Activated T-helper 1 cell treated with Interleukin-2 at 50 U/mL for 16 hours (primary cell): ENCODE measurements at places on chromosomes 5 and 9.

DNA sequence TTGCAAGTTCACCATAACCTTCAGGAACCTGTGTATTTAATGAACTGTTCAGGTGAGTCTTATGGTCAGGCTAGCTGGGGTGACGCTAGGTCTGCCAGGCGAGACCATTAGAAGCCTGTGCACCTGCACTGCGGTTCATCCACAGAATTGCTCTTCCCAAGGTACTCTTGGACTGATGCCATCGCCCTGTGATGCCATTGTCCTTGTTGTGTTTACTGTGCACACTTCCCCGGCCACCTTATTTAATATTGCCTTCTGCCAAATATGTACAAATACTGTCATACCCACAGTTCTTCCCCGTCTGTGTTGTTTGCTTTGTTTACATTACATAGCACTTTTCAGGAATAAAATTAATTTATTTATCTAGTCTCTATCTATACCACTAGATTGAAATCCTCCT, 66.3 kb downstream of the RCL1 start:
- no peak for DNase-seq

DNA sequence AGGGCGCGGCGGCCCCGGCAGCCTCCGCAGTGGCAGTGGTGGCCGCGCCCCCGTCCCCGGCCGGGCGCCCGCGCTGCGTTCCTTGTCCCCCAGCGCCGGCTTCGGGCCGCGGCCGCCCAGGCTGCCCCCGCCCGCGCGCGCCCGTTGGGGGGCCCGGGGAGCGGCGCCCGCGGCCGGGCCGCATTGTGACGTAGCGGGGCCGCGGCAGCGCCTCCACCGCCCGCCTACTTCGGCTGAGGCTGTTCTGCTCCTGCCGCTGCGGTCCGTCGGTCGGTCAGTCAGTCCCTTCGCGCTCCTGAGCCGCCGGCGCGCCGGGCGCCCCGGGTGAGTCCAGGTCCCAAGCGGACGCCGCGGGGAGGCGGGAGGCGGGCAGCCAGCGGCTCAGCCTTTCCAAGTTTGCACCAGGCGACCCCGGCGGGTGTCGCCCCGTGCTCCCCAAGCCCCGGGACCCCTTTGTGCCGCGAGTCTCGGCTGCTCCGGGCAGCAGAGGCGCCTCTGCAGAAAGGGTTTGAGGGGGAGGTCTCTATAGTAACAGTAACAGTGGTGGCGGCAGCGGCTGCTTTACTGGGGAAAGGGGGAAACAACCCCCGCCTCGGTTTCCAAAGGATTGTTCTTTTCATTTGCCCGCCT, at the start of gene SNCAIP:
Gene SNCAIP, plus strand, starts transcription at position 277 of the 630 bp plus-strand sequence. CDS start 78,898 bp downstream, outside the sequence.
- DNase-seq = no peak

GRCh38 chr9:113301548-113301947, 1.6 kb downstream of the RNF183 start:
- DNase-seq = no peak

GRCh38 chr9:715300-715699, 126.2 kb upstream of the DMRT1 start:
- no peak for DNase-seq

- DNase-seq = no peak
These were observed 164.6 kb upstream of the PPP1R2B start for GRCh38 chr5:156685481-156685880.

DNA sequence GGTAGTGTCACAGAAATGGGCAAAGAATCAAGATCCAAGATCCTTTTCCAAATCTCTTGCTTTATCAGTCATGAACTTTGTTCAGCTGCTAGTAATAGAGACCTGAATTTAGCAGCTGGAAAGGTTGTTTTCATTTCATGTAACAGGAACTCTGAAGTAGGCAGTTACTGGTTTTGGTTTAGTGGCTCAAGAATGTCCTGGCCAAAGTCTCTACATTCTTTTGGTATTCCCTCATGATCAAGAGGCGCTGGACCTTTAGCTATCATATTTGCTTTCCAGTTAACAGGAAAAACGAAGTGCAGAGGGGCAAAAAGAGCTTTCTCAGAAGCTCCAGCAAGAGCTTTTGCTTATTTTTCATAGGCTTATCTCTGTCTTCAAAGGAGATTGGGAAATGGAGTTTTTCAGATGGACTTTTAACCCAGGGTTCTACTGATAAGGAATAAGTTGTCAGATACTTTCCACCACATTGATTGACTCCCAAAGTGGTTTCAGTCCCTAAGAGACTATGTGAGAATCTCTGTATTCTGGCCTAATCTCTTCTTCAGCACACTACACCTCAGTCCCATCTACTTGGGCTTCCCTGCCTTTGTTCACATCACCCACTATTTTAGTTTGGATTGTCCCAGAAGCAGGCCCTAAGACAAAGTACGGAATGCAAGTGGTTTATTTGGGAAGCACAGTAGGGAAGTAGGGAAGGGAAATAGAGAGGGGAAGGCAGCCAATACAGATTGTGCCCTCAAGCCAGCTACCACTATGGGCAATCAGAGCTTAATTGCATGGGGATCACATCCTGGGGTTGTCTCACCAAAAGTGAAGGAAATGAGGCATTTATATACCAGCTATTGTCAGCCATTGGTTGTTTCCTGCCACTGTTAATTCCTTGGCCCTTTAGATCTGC, 359.3 kb downstream of the LRRC70 start:
- DNase-seq = no peak

DNA sequence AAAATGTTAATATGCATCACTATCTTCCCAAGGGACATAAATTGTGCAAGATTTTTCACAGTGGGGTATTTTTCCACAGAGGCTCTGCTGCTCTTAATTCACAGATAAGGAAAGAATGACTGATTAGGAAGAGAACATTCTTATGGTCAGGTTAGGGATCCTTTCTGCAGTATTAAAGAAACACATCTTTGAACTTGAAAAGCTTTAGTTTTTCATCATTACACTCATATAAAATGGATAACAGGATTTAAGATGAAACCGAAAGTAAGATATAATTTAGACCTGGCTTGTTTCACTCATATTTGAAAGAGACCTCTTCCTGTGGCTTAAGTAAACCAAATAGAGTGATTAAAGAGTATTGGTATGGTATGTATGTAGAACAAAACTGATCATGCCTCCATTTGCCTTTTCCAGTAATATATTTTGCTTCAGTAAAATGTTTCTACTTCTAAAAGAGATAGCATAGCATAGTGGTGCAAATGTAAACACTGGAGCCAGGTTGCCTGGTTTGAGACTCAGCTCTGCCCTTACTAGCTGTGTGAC, 160.0 kb downstream of the PRR16 start:
- no peak for DNase-seq

DNA sequence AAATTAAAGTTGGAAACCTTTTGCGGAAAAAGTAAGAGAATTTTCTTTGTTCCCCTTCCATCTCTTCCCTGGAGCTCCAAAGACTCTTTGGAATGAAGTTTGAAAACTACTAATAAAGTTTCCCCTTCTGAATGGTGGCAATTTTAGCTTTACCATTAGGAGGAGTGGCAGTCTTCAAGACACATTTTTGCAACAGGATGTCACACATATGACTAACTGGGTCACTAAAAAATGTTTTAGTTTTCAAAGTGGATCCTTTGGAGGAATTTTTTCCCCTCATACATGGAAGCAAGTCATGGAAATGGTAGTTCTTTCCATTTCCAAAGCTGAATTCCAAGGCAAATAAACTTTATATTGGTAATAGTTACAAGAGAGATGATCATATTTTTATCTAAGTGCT, 15.6 kb downstream of the FBXO4 start:
- DNase-seq = no peak

- DNase-seq = no peak
These were observed 95.5 kb downstream of the GHR start for GRCh38 chr5:42518595-42519221.

GRCh38 chr5:158756871-158757270, 342.8 kb downstream of the EBF1 start:
- DNase-seq = no peak

DNA sequence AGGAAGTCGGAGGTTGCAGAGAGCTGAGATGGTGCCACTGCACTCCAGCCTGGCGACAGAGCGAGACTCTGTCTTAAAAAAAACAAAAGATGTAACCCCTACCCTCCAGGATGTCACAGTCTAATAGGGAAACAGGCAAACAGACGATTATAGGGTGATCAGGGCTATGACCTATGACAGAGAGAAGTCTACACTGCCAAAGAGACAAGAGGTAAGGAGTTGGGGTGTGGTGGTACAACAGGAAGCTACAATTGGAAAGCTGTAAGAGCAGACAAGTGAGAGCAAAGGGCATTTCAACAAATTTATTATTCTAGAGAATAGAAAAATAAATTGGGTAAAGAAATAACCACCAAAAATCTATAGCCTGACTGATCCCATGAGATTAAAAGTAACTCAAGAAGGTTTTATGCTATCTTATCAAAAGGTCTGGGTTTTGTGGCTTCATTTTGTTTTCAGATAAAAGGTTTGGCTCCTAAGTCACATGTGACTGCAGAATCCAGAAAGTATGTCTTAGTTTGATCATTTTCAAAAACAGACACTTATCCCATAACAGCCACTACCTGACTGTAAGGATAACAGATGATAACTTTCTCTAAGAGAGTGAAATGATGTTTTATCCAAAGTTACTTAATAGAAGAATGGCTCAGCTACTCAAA, 7.3 kb downstream of the CDC26 start:
- DNase-seq = no peak

DNA sequence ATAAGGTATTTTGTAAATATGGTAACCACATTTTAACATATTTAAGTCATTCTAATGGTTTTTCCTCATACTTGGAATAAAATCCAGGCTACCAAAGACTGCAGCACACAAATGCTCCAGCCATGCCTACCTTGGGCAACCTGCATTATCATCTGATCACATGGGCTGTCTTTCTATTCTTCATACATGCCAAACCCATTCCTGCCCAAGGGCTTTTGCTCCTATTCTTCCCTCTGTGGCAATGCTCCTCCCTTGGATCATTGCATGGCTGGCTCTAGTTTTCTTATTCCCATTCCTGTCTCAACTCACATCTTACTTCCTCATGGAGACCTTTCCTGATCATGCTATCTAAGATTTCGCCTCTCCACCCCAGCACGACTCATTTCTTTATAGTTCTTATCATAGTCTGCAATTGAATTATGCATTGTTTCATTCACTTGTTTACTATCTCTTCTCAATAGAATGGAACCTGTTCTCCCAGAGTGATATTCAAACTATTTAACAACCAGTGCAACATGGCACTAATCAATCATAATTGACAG, 54.9 kb upstream of the C5orf46 start:
- DNase-seq = no peak

GRCh38 chr5:95630394-95630917, 10.6 kb downstream of the GPR150 start:
- no peak for DNase-seq

GRCh38 chr5:142281008-142281367, 43.8 kb downstream of the SPRY4 start:
- no peak for DNase-seq

GRCh38 chr5:11398728-11399127, 505.5 kb downstream of the CTNND2 start:
- DNase-seq = no peak

GRCh38 chr5:56610093-56610698, 205.2 kb upstream of the MAP3K1 start:
- no peak for DNase-seq

- DNase-seq = no peak
These were observed 64.1 kb downstream of the PLAC8L1 start for GRCh38 chr5:146041180-146041789.

GRCh38 chr9:130260816-130261765, 4.5 kb upstream of the HMCN2 start:
- DNase-seq = no peak

DNA sequence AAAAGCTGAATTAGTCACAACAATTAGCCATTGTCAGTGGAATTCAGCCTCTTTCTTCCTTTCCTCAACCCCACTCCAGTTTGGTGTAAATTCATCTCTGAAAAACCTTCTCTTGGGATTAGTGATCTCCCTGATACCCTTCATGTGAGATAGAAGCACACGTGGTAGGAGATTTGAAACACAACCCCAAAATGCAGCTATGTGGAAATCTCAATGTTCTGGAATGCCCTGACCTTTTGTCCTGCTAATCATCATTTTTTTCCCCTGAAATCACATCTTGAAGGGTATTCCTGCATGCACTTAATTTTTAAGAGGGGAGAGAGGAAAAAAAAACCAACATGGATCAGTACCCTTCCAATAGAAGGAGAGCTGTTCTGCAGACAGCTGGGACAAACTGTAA, 612.6 kb downstream of the EBF1 start:
- DNase-seq = no peak

DNA sequence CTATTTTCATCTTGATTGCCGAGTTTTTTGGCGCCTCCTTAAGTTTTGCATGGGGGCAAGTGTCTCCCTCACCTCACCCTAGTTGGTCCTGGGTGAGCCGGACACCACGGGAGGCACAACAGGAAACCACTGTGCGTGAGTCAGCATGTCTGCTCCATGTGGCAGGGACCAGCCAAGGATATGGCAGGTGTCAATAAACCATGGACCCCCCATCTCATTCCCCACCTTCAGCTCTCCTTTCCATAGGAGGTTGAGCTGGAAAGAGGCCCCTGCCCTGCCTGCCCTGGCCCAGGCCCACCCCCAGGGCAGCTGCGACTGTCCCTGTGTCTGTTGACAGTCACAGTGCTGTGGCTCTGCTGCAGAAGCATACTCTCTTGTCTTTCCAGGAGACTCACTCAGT, 3.1 kb downstream of the SPACA9 start:
- DNase-seq = no peak

- no peak for DNase-seq
These were observed 52.3 kb downstream of the TLE4 start for GRCh38 chr9:79623799-79624721.

- DNase-seq = no peak
These were observed 1.8 kb downstream of the ARRDC1 start for GRCh38 chr9:137607141-137607857.

DNA sequence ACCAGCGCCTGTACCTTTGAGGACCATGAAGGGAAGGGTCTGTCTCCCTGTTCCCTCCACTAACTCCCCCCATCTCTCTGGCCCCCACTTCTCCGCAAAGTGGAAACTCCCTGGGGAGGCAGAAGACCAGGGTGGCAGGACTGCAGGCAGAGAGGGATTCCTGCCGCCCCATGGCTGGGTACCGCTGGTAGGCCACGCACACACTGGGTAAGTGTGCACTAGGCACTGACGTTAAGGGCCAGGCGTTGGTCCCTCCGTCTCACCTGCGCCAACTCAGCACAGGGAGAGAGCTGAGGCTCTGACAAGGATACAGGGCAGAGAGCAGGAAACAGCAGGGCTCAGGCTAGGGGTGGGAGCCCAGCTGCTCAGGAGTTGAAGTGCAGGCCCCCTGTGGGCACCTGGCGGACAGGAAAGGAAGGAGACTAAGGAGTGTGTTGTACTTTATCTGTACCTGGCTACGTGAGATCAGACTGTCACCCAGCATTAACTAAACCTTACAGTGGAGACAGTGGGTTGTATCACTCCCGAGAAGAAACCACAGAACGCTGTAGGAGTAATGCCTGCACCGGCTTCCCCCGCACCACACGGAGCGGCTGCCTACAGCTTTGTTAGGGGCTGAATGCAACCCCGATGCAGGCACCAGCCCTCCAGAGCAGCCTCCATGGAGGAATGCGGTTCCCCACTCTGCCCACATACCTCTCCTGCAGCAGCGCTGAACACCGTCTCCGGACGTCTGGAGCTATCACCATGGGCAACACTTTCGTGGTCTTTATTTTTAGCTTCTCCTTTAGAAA, 34.2 kb upstream of the CLPTM1L start:
- DNase-seq = no peak
